AML-193 (cell line): ENCODE measurements at places on chromosomes 7 and 10.
A peak's percentile ranks its signal among the peaks of the same experiment; 100 is the strongest.

DNA sequence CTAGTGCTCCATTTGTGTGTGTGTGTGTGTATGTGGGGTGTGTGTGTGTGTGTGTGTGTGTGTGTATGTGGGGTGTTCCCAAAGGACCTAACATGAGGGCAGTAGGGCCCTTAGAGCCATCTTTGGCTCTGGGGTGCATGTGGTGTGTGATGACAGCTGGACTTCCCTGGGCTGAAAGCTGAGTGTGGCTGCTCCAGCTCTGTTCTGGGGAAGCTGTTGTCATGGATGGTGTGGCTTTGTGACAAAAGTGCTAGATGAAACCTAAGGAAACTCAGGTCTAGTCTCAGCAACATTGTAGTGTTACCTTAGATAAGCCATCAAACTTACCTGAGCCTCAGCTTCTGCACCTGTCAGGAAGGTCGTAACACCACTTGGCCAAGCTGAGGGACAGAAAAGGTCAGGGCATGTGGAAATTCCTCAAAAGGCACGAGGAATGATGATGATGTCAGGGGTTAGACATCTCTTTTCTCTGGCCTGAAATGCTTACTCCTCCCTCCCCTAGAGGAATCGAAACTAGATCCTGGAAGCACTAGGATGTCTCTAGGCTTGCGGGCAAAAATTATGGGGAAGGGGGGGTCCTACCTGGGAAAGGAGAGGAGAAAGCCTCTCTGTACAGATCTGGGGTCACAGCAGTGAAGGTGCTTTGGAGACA is 115.4 kb downstream of the RPS24 start:
- no peak for DNase-seq

GRCh38 chr10:17122726-17123661 is 6.6 kb downstream of the CUBN start:
- no peak for DNase-seq

DNA sequence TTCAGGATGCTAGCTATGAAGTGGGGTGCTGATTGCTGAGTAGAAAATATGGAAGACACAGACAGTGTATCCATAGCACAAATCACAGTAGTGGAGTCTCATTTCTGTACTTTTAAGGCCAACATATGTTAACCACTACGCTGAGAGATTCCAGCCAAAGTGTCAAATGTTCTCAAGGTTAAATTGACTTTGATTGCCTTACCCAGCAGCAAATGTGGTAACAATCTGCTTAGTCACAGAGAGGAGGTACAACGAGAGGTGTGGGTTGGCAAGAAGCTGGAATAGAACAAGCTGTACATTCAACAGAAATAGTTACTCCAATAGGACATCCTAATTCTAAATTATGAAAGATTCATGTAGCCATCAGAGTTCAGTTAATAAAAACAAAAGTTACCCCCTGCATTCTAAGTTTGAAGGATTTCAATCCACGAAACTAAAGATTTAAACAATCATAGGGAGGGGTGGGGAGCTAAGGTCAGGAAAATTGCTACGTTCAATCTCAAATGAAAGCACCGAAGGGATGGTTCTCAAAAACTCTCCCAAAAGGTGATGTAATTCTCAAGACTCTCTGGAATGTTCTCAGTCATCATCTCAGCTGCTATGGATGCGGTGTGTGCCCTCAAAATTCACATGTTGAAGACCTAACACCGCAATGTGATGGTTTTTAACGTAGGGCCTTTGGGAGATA is 137.0 kb downstream of the ETV1 start:
- no peak for DNase-seq

- DNase-seq, result no peak
Measured at GRCh38 chr10:122113161-122113944, 124.4 kb downstream of the TACC2 start.

- no peak for DNase-seq
Measured at GRCh38 chr7:143299840-143300239, 11.7 kb downstream of the CASP2 start.

DNA sequence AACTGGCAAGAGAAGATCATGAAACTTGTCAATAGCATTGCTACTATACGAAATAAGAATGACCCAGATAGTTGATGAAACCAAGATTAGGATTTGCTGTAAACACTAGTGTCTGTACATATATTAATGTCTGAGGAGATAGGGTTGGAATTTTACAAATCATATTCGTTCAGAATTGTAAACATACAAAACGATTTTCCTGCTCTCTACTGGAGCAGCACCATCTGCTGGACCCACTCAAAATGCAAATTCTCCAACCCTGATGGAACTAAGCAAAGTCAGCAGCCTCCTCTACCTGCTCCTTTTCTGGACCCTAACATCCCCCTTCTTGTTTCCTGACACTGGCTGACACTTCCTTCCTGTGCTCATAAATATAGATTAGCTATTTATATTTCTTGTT is 29.4 kb upstream of the SGMS1 start:
- no peak for DNase-seq

DNA sequence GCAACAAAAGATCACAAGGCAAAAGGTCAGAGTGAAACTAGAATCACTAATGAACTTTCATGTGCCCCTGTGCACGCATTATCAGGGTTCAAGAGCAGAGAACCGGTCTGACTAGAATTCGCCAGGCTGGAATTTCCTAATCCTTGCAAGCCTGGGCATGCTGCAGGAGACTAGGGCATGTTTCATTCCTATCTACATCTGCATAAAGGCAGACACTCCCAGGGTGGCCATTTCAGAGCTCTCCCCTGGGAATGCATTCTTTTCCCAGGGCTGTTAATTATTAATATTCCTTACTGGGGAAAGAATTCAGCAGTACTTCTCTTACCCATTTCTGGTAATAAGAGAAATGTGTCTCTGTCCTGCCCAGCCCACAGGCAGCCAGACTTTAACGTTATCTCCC is 90.5 kb downstream of the CDC14C start:
- DNase-seq, result no peak

DNA sequence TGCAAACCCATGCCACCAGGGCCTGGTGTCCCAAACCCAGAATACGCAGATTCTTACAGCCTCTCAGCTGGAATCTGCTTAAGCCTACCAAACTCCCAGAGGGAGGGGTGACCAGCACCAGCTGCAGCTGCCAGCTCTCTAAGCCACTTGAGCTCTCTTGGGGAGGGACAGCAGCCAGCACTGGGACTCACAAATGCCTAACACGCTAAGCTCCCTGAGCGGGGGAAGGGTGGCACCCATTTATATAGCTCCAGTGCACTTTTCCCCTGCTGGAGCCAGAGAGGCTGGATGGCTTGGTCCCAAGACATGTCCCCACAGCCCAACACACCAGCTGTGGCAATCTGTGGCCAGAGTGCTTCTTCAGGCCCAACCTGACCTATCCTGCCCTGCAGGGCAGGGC is 326.8 kb upstream of the NRG3 start:
- DNase-seq, result no peak

GRCh38 chr7:81694711-81695110 is 75.1 kb downstream of the HGF start:
- no peak for DNase-seq

- no peak for DNase-seq
Measured at GRCh38 chr10:79143879-79144278, 75.1 kb downstream of the ZMIZ1 start.

GRCh38 chr10:28089467-28089866 is 90.6 kb upstream of the ODAD2 start:
- no peak for DNase-seq

GRCh38 chr10:3395041-3395440 is 222.5 kb upstream of the PITRM1 start:
- no peak for DNase-seq

DNA sequence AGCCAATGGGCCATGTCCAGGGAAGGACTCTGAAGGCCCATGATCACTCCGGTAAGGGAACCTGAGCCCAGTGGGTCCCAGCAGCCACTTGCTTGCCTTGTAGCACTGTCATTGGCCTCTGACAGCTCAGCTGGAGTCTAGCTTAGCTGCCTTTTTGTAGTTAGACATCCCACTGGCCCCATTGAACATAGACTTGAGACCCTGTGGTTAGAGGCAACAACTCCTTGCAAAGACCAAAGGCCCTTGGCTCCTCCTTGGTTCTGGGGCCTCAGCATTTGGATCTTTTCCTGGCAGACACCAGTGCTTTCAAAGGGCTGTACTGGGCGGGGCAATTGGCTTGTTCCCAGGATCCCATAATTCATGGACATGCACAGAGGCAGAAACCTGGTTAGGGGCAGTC is 321.2 kb downstream of the CXCL12 start:
- DNase-seq, result no peak

DNA sequence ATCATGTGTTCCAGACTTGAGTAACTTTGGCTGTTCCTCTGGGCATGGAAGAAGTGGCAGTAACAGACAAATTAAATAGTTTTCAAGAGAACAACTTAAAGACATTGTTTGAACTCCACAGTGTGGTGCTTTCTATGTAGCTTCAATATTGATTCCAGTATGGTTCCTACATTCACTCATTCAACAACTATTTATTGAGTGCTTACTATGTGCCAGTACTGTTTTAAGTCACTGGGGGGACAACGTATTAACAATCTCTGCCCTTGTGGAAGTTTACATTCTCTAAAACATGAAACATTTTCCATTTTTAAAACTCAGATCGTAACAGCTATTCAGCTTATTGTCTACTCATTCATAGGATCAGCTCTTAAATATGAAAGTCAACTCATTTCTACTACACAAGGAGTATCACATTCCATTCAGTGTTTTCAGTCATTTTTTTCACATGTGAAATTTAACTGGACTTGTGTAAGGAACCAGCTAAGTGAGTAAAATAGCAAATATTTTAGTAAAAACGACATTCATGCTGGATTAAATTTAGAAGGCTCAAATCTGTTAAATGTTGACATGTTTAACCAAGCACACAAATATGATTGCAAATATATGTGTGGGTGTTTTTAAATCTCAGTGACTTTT is 13.6 kb upstream of the CUBN start:
- no peak for DNase-seq

GRCh38 chr10:72690071-72690755 is 1.7 kb upstream of the MCU start:
- no peak for DNase-seq

- DNase-seq, result no peak
Measured at GRCh38 chr7:64884913-64885370, 18.1 kb upstream of the ZNF273 start.

DNA sequence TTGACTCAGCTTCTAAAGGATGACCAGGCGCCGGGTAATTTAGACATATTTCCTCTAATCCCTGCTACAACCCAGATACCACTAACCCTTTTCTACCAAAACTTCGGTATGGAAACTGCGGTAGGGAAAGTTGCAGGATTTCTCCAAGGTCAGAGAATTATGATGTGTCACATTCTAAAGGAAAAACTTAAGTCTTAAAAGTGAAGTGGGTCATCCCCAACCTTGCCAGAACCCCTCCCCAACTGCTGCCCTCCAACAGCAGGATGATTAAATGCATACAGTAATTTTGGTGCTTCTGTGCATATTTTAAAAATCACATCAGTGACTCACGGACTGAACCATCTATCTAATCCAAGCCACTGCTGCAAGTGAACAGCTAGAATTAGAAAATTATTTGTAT is 52.7 kb downstream of the GRB10 start:
- DNase-seq, result no peak

DNA sequence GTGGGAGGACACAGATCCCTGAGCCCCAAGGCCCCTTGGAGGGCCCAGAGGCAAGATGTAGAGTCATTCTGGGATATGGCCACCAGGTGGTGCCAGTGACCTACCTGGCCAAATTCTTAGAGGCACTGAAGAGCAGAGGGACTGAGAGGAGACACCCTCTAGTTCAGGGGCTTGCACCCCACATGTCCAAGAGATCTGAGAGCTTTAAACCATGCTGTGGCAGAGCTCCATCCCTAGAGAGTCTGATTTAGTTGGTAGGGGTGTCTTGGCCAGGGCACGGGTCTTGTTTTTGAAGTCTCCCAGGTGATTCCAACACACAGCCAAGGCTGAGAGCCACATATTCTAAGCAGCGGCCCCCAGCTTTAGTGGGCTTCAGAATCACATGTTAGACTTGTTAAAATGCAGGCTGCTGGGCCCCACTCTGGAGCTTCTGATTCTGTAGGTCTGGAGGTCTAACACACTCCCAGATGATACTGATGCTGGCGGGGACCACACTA is 52.5 kb downstream of the PRF1 start:
- DNase-seq, result peak; percentile 42

- DNase-seq, result no peak
Measured at GRCh38 chr10:86699541-86699940, 31.2 kb downstream of the LDB3 start.

- DNase-seq, result no peak
Measured at GRCh38 chr7:74043523-74043951, 15.6 kb downstream of the ELN start.

GRCh38 chr7:93717217-93717900 is 142.8 kb upstream of the CALCR start:
- no peak for DNase-seq

GRCh38 chr7:3787717-3788264 is 486.7 kb downstream of the SDK1 start:
- no peak for DNase-seq

DNA sequence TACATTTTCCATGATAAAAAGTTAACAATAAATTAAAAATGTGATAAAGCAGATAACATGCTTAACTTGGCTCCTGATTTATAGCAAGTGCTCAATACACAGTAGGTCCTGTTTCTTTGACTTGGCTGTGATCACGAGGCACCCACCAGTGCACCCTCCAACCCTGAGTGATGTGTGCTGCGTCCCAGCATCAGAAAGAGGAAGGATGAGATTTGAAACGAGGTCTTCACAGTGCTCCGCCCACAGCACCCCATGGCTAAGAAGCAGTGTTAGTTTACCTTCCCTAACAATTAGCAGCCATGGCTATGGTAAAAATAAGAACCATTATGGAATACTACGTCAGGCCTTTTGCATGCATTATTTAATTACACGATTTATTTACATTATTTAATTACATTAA is 292.0 kb upstream of the ZMIZ1 start:
- no peak for DNase-seq

DNA sequence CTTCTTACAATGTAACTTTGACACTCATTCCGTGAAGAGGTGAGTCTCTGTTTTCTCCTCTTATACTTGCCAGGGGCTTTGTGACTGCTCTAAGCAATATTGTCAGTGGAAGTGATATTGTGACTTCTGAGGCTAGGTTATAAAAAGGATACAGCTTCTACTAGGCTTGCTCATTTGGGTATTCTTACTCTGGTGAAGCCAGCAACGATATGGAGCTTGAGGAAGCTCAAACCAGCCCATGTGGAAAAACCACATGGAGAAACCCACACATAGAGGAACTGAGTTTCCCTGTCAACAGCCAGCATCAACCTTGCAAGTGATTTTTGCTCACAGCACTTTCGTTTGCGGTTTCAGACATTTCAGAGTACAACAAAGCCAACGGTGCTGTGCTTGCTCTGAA is 149.6 kb upstream of the SEMA3E start:
- no peak for DNase-seq

DNA sequence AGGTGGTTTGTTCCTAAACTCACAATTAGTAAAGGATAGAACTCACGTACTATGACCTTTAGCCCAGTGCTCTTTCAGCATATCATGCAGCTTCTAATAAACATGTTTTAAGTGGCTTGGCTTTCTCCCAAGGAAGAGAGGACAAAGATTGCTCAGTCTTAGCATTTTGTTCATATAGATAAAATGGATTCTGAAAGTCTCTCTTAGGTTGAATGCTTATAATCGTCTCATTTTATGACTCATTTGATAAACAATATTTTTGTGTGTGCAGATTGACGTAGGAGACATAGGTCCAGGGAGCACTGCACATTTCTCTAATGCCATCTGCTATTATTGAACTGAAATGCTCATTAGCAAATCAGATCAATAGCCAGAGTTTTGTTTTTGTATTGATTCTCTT is 44.8 kb downstream of the GNAT3 start:
- DNase-seq, result no peak
